ENCODE measurements at places on chromosomes 2 and 18. TPM values are rescaled to one million over a fixed set of nuclear protein-coding genes. Genes with fewer than 3 reads are reported as not detected.

GRCh38 chr2:147800316-147800715 lies 44.5 kb upstream of the ACVR2A start:
- no peak for DNase-seq

The GPR35 gene
- 0.50 TPM for total RNA-seq

DNA sequence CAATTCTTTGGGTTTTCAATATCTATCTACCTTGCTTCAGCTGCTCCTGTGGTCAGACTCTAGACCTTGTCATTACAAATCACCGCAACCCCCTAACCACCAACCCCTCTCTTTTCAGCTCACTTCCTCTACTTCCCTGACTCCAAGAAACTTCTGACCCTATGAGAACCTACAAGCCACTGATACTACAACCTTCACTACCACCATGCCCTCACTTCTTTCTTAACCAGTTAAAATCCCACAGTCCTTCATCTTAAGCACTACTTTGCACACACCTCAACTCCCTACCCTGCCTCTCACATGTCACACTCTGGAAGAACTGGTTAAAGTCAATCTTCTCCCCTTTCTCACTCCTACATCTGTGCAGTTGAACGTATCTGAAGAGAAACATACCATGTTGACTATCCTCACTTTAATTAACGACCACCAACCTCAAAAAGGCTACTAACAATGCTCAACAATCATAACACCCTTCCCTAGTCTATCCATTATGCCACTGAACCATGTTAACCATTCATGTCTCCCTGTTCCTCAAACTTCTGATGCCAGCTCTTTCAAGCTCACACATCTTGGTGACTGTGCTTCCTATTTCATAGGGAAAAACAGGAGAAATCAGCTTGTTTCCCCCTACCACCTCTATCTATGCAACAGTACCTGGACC lies 12.6 kb downstream of the EIF2AK3 start:
- DNase-seq, result no peak

The ALK gene
- not detected for total RNA-seq

GRCh38 chr2:64672708-64673107 lies 19.0 kb upstream of the SERTAD2 start:
- no peak for DNase-seq

The CREG2 gene
- not detected for total RNA-seq

The TMEM178A gene
- 2.4 TPM for total RNA-seq

DNA sequence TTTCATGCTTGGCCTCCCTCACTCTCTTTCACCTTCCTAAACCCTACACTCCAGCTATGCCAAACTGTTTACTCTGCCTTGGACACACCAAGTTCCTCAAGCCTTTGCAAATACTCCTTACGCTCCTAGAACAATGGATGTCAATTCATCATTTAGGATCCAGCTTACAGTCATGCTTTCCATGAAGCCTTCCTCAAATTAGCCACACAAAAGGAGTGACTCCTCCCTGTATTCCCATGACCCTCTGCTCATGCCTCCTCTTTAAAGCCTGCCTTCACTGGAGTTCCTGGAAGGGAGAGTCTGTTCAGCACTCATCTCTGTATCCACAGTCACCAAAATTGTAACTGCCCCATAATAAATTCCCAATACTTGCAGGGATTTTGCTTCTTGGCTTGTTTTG lies 721 bp upstream of the EHD3 start:
- DNase-seq, result no peak

GRCh38 chr2:45055162-45055605 lies 45.9 kb upstream of the SIX2 start:
- no peak for DNase-seq

GRCh38 chr2:240232264-240232915 lies 91.9 kb upstream of the OTOS start:
- DNase-seq, result no peak

DNA sequence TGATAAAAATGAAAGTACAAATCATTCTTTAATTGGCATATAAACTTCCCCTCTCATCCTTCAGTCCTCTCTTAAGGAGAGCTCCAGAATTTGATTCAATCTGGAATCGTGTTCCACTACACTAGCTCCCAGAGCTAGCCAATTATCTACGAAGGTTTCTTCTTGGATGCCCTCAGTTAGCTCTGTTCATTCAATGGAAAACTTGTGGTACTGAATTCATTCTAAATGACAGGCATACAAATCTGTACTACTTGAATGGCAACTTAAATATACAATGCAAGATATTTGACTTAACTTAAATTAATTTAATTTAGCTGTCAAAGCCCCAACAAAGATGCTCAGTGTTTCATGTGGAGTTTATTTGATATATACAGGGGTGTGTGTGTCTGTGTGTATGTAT lies 1474.2 kb upstream of the CELF4 start:
- no peak for DNase-seq

The IGFBP5 gene
- total RNA-seq, result 196 TPM

DNA sequence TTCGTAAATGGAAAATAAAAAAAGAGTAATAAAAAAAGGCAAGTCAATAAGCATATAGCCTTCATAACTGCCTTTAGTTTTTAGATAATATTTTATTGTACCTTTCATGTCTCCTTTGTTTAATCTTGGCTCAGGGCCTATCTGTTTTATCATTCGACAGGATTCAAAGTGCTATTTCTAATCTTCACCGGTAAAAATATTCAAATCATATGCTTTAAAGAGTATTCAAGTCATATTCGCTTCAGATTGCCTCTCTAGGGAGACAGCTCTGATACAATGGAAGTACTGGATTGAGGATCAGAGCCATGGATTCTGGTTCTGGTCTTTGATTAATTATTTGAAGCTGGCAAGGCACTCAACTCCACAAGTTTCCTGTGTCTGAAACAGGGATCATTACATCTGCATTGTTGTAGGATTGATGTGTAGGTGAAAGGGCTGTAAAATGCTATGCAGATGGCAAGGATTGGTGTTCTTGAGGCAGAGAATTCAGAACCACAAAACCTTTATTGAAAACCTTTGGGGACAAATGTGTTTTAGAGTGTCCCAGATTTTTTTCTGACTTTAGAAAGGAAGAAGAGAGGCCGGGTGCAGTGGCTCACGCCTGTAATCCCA lies 84.3 kb upstream of the RAPH1 start:
- no peak for DNase-seq

- no peak for DNase-seq
Observed at GRCh38 chr2:88738271-88738670, 46.8 kb downstream of the RPIA start.

- DNase-seq, result no peak
Observed at GRCh38 chr2:42906111-42906556, 113.8 kb upstream of the HAAO start.

- no peak for DNase-seq
Observed at GRCh38 chr2:206915121-206915520, 24.2 kb upstream of the CPO start.

The MC5R gene
- not detected for total RNA-seq

The LYG2 gene
- total RNA-seq, result not detected

DNA sequence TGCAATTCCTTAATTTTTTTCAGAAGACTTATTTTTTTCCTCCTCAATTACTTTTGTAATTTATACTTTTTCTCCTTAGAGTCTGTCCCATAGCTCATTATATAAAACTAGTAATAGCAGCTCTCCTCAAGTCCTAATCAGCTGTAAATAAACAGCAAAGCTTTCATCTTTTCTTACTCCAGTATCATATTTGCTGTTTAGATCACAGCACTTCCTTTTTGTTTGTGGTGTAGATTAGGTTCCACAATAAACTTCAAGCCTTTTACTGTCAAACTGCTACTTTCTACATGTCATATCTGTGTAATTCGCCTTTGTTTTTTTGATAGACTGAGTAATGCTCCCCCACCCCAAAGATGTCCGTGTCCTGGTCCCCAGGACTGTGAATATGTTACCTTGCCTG lies 25.5 kb downstream of the GCG start:
- no peak for DNase-seq

- DNase-seq, result no peak
Observed at GRCh38 chr2:178873912-178874311, 66.7 kb upstream of the TTN start.

GRCh38 chr18:78673516-78674321 lies 305.9 kb upstream of the SALL3 start:
- no peak for DNase-seq

DNA sequence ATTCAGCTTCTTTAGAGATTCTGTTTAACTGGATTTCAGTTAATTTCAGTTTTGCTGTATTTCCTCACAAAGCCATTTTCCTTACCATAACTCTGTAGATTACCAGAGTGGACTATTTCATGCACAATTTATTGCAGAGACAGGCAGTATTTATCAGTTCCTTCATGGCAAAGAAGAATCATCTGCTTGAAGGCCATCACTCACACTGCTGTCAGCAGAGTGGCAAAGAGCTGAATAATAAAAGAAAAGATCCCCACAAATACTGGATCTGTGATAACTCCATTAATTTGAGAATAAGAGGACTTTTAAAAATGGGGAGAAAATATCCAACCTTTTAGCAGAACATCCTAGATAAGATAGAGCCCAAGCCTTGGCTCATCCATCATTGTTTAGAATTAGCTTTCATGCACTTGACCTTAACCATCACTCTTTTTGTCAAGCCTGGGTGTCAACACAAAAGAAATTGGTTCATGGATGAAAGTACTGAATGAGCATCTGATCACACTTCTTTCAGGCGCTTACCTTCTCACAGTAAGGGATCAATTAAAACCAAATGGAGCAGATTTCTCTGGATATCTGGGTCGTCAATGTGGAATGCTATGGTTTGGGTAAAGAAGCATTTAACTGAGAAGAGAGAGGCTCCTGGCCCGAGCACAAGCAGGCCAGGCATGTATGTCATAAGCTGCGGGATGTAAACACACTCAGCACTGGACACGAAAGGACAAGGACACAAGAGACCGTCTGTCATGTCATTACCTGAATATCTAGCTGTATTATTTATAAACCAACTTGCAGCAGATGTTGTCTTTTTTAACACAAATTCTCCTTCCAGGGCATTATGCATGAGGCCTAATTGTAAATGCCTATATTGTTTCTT lies 376.2 kb downstream of the ZNF521 start:
- no peak for DNase-seq

DNA sequence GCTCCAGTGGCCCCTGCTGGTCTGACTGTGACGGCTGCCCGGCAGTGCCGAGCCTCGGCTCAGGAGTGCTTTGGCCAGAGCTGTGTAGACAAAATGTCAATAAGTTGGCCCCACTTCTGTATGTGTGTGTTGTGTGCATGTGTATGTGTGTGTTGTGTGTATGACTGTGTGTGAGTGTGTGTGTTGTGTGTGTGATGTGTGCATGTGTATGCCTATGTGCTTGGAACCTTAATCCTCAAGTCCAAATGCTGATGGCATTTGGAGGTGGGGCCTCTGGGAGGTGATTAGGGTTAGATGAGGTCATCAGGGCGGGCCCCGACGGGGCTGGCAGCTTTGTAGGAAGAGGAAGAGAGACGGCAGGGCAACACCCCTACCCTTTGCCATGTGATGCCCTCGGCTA lies 269.0 kb downstream of the DCDC2C start:
- DNase-seq, result no peak

The RESP18 gene
- total RNA-seq, result not detected

The CAPN14 gene
- 0.23 TPM for total RNA-seq

DNA sequence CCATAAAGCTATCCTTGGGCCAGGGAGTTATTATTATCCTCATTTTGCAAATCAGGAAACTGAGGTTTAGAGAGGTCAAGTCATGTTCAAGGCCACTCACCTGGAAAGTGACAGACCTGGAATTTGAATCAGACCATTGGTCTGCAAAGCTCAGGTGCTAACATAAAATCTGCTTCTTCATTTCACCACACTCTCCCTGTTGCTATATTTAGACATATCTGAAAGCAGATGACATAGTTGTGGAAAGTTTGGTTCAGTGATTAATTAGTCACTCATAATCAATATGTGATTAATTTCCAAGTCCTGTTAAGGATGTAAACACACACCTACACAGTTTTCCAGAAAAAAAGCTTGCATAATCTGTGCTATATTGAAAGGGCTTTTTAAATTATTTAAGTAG lies 57.4 kb downstream of the LINC00305 start:
- DNase-seq, result no peak

The FZD7 gene
- 30.1 TPM for total RNA-seq

GRCh38 chr2:119823734-119824334 lies 64.1 kb downstream of the PTPN4 start:
- DNase-seq, result no peak

The SMYD1 gene
- total RNA-seq, result 413 TPM

- DNase-seq, result no peak
Observed at GRCh38 chr2:230650585-230651137, 62.0 kb upstream of the CAB39 start.

- DNase-seq, result no peak
Observed at GRCh38 chr2:96092573-96092877, 23.8 kb downstream of the ADRA2B start.

DNA sequence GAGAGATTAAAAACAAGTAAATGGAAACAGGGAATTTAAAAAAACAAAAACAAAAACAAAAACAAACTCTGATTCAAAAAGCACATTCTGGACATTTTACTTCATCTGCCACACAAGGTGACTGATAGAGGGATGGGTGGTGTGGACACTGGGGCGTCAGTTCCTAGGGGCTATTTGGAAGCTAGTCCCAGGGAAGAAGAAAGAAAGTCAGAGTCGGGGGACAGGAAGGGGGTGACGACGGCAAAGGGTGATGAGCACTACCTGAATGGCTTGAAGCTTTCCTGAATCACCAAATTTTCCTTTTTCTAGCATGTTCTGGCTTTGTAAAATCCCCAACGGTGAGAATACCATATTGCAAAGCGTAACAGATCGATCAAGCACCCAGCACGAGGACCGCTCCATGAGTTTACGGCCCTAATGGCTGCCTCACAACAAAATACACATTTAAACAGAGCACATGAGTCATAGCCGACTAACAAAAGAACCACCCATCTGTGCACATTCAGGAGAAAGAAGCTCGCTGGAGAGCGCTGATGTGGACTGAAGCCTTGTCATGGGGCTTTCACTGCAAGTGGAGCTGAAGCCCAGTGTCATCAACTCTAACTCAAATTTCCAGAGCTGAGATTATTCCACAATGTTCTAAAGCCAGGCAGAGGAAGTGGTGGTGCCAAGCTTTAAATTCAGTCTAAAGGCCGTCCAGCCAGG lies 178.9 kb downstream of the LNPK start:
- DNase-seq, result no peak

The HMSD gene
- total RNA-seq, result not detected

DNA sequence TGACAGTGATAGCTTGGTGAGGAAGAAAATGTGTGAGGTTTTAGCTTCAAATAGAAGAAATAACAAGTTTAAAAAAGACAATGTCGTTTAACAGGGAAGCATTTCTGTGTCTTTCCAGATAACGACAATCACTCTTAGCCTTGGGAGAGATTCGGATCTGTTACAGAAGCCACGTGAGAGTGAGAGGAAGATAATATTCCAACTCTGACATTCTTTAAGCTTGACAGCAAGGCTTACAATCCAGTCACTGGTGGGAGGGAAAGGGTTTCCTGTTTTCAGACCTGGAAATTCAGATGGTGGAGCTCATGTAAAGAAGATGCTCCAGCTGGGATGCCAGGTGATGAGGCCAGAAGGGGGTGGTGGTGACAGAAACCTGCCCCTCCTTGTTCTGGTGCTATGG lies 30.8 kb downstream of the FBXO48 start:
- DNase-seq, result no peak

GRCh38 chr2:32788114-32788513 lies 158.6 kb upstream of the LTBP1 start:
- peak; percentile 12 for DNase-seq
